ENCODE measurements at places on chromosomes 11 and 22. TPM values are rescaled to one million over a fixed set of nuclear protein-coding genes. Genes with fewer than 3 reads are reported as not detected.

POGLUT3 gene
- polyA plus RNA-seq: 36.3 TPM

PLA2G3 gene
- polyA plus RNA-seq: not detected

FBXO7 gene
- polyA plus RNA-seq: 50.2 TPM

TRIM49D1 gene
- polyA plus RNA-seq: not detected

CASP12 gene
- polyA plus RNA-seq: 0.31 TPM

PARVG gene
- polyA plus RNA-seq: 4.5 TPM

ANGPTL5 gene
- polyA plus RNA-seq: not detected

ANO5 gene
- 13.3 TPM for polyA plus RNA-seq

OR8D4 gene
- 0.18 TPM for polyA plus RNA-seq

GLB1L3 gene
- polyA plus RNA-seq: 0.10 TPM

UPK3A gene
- not detected for polyA plus RNA-seq

- DNase-seq: no peak
Observed at GRCh38 chr11:69918231-69918937, 99.2 kb upstream of the FGF3 start.

DNA sequence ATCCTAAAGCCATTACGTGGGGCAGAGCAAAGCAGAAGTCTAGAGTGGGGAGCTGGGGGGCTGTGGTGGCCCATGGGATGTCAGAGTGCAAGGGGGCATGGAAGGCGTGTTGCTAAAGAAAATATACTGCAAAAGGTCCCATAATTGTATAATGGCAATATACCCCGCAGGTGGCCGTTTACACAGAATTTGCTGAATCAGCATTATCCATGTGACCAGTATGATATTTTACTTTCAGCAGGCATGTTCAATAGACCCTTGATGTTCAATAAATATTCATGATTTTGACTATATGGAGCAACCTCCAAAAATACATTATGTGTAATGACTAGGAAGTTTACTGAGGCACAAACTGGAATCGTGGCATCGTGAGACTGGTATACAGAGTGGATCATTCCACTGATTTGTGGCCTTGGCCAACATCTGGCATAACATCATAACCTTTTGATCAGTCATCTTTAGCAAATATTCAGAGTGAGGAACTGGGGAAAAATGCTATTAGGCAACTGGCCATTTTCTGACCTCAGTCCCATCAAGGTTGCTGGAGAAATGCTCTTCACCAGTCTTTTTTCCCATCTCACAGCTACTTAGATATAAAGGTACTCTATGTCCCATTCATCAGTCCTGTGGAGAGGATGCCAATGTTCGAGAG is 29.3 kb upstream of the PPP2R1B start:
- DNase-seq: no peak

DNA sequence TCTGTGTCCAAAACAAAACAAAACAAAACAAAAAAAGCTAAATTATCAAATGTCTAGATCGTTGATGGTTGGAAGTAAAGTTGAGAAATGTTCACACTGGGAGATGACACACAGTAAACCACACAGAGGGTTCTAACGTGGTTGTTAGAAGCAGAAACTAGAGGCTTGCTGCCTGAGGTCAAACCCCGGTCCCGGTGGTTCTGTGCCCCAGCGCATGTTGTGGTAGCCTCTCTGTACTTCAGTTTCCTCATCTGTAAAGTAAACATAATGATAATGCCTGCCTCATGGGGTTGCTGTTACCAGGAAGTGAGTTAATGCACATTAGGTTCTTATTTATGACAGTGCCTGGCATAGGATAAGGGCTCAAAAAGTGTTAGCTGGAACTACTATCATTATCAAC is 33.4 kb downstream of the PPARA start:
- DNase-seq: no peak

- no peak for DNase-seq
Observed at GRCh38 chr11:115226556-115226955, 277.7 kb downstream of the CADM1 start.

DNA sequence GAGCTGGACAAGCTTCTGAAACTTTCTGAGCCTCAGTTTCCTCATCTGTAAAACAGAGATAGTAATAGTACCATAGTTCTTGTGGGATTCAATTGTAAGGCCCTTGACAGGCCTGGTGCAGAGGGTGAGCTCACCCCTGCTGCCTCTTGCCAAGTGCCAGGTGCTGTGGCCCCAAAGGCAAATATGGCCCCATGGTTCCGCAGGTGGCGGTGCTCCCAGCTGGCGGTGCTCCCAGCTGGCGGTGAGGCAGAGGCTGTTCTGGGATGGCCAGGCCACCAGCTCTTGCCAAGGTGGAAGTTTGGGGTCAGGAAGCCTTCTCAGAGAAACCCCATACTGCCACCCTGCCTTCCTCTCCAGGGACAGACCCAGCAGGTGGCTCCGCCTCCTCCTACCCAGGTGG is 8.8 kb downstream of the NPTXR start:
- no peak for DNase-seq

- peak; percentile 63 for DNase-seq
Observed at GRCh38 chr11:130553306-130553705, 104.9 kb downstream of the ADAMTS15 start.

- DNase-seq: peak; percentile 65
Observed at GRCh38 chr11:396948-397548, 3.0 kb downstream of the PKP3 start.

DNA sequence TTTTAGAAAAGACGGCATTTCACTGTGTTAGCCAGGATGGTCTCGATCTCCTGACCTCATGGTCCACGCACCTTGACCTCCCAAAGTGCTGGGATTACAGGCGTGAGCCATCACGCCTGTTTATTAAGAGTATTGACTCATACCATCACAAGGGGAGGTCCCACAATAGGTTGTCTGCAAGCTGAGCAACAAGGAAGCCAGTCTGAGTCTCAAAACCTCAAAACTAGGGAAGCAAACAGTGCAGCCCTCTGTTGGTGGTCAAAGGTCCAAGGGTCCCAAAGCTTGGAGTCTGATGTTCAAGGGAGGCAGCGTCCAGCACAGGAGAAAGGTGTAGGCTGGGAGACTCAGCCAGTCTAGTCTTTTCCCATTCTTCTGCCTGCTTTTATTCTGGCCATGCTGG is 32.8 kb upstream of the LDLRAD3 start:
- no peak for DNase-seq

DNA sequence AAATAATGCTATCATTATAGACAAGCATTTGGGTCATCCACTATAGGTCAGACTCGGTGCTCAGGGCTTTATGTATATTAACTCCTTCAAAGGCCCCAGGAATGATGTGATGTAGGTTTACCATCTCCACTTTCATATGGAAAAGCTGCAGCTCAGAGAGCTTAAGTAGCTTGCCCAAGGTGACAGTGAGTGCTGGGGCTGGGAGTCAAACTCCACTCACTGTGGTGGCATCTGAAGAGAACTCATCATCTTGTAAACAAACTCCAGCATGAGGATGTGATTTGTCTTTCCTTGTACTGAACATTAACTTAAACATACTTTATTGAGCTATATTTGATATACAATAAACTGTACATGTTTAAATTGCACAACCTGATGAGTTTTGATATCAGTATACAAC is 25.4 kb downstream of the TENM4 start:
- no peak for DNase-seq

DNA sequence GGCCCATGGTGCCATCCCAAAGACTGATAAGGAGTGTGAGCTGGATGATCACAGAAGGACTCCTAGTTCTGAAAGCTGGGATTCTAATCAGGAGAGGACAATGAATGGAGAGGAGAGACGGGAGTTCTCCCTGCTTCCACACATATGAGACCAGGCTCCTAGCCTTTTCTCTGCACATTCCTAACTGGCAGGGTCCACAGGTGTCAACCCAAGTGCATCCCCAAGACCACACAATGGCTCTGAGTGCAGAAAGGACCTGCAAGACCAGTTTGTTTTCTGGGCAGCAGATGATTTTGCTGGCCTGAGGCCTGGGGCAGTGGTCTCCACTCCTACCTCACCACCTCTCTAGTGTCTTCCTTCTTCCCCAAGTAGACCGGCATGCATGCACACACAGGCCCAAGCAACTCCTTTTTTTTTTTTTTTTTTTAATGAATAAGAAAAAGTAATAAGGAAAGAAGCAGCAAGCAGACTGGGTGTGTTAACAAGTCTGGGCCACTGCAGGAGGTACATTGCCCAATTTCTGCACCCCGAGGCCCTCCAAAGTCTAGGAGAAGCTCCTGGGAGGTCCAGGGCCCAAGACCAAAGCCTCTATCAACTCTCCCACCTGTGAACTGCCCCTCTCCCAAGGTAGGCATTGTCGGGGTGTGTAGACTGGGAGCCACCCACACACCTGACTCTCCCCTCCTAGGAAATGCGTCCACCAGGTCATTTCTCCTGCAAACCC is 1.2 kb upstream of the TSKU start:
- no peak for DNase-seq

DNA sequence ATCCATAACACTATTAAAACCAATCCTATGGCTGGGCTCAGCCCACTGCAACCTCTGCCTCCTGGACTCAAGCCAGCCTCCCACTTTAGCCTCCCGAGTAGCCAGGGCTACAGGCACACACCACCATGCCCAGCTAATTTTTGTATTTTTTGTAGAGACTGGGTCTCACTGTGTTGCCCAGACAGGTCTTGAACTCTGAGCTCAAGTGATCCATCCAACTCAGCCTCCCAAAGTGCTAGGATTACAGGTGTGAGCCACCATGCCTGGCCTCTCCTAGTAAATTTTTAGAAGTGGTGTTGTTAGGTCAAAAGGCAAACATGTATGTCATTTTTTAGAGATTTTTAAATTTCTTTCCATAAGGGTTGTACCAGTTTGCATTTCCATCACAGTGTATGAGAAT is 14.2 kb downstream of the F2 start:
- no peak for DNase-seq

DNA sequence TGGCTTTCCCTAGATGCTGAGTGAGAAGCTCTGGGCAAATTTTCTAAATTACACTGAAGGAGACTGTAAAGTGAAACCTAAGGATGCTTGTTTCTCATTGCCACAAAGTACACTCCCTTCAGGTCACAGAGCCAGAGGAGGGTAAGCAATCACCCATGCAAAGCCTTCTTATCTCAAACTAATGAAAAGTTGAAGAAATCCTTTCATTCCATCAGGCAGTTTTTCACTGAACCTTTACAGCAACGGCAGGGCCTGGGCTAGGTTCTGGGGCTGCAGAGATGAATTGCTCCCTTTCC is 106.2 kb downstream of the RASSF10 start:
- DNase-seq: no peak

GRCh38 chr11:78290293-78291176 is 101.8 kb downstream of the USP35 start:
- DNase-seq: no peak

- DNase-seq: no peak
Observed at GRCh38 chr11:60859616-60860250, 4.0 kb upstream of the PTGDR2 start.

DNA sequence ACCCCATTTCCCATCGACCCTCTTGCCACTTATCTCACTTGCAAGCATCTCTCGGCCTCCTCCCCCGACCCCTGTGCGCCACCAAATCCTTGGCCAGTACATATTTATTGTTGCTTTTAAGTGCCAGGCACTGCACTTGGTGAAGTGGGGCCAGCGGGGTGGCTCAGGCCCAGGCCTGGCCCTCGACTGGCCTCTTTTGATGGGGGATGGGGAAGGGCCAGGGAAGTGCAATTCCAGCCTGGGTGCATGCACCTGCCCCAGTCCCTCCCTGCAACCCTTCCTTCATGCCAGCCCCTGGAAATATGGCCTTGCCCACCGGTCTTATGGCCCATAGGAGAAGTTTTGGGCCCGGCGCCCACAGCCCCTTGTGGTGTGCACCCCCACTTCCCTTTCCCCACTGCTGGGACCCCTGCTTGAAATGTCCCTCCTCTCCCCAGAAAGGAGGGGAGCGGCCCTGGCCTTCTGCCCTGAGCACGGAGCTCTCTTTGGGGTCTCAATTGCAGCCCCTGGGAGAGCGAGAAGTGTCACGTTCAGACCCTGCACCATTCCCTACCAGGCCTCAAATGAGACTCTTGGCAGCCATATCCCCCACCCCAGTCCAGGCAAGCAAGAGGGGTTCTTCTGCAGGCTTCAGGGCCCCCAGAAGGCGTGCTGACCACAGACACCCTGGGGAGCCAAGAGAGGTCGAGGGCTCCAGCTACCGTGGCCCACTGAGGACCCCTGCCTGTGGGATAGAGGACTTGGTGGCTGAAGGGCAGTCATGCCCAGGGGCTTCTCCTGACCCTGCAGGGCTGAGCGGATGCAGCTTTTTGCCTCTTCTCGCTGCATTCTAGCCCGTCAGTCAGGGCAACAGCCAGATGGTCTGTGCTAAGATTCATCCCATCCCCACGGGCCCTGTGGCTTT is 961 bp downstream of the SUSD2 start:
- DNase-seq: no peak

GRCh38 chr11:119567688-119568582 is 145.0 kb upstream of the THY1 start:
- no peak for DNase-seq

DNA sequence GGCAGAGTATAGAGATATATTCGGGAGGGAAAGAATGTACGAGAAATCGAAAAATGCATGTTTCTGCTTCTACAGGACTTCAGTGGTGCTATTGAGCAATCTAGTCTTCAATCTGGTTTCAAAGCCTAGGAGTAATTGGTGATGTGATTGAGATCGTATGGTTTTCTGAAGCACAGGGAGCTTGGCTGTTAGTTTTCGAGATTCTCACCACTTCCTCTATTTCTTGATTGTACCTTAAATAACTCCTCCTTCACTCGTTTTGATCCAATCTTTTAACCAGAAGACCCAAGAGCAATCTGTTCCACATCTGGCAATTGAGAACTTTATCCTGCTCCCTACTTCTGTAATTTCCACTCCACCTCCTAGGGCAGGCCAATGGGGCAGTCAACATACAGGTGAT is 518 bp downstream of the CCDC179 start:
- no peak for DNase-seq

GRCh38 chr11:10181811-10182210 is 112.2 kb downstream of the SBF2 start:
- DNase-seq: no peak

DNA sequence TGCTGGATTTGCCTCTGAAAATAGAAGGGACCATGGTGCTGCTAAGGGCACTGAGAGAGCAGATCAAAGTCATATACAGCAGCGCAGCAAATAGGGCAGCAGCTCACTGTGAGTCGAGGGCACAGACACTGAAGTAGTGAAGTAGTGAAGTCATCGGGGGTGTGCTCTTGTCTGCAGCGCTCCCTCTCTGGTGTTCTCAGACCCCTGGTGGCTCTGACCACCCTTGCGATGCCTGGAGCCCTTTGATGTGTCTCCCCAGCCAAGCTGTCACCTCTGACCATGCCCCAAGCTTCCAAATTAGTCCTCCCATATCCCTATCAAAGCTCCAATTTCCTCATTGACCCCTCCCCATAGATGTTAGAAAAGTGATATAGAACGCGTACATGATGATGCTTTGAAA is 27.7 kb upstream of the EIF3M start:
- DNase-seq: no peak

DNA sequence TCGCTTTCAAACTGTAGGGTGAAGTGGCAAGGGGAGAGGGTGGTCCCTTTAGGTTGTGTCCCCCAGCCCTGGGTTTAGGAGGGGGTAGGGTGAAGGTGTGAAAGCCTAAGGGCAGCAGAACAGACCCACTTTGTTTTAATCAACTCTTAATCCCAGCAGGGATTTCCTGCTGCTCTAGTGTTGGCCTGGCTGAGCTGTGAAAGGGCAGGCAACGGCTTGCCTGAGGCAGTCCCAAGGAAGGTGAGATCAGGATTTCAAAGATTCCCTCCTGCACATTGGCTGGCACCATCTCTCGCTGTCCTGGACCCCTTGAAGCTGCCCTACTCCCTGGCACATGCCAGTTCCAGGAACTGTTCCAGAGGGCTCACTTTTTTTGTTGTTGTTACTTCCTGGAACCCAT is 221.3 kb downstream of the INSC start:
- DNase-seq: no peak

GRCh38 chr11:26621132-26621531 is 49.1 kb upstream of the MUC15 start:
- no peak for DNase-seq

Measured in hindlimb muscle (tissue), 1 donor.